ENCODE measurements at places on chromosomes 16 and 17. TPM values are rescaled to one million over a fixed set of nuclear protein-coding genes. Genes with fewer than 3 reads are reported as not detected.

GRCh38 chr16:2814551-2815298, 2.3 kb upstream of the PRSS21 start:
- DNase-seq: no peak

AGRP gene
- total RNA-seq: not detected

DNA sequence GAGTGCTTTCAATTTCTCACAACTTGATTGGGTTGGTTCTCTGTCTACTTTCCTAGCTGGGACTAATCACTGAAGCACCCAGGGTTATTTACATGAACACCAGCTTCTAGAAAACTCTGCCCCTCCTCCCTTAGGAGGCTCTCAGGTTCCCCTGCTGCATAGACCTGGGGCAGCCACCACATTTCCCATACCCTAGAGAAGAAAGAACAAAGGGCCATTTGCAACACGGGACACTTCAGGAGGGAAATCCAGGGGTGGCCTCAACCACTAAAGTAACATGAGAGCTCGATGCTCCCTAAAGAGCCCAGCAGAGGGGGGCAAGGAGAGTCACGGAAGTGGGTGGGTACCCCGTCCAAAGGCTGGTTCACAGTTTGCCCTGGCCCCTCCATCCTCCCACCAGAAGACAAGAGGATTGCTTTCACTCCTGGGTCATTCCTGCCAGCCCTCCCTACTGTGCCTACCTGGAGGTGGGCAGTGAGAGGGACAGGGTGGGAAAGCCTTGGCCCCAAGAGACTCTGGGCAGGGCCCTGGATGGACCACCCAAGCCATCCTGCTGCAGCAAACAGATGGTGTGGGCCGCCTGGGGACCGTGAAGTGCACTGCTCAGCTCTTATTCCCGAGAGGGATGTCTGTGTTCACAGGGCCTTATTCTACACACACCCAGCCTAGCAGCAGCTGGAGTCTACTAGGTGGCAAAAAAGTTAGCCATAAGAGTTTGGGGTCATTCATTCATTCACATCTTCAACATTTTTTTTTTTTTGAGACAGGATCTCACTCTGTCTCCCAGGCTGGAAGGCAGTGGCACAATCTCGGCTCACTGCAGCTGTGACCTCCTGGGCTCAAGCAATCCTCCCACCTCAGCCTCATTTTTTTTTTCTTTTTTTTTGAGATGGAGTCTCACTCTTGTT, 392.1 kb downstream of the SOX9 start:
- DNase-seq: no peak

DNA sequence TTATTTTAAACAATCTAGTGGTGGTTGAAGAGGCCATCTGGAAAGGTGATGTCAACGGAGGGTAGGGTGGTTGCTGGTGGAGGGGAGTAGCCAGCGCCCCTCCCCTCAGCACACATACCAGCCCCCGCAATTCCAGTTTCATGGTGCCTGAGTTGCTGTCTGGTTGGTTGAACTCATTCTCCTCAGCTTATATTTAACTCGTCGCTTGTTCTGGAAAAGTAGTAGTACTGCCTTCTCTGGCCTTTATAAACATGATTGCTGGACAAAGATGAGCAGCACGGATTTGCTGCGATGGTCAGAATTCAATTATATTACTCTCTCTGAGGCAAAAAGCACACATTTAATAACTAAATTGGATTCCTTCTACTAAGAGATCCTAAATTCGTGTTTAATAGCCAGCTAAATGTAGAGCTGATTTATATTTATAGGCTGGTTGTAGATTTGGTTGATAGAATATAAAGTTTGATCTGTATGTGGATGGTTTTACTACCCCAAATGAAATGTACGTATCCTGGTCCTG, 238.0 kb upstream of the TBX2 start:
- no peak for DNase-seq

GRCh38 chr17:47641202-47641601, 8.5 kb upstream of the KPNB1 start:
- DNase-seq: no peak

ELMO3 gene
- total RNA-seq: 2.4 TPM

Data from T-helper 17 cell (primary cell).